T-helper 2 cell treated with Interferon-gamma antibody and Interleukin-4, amounts not matched to agents 5 μg/mL and 100 μg/mL, for 36 hours (primary cell): ENCODE measurements at places on chromosomes 4 and X.

DNA sequence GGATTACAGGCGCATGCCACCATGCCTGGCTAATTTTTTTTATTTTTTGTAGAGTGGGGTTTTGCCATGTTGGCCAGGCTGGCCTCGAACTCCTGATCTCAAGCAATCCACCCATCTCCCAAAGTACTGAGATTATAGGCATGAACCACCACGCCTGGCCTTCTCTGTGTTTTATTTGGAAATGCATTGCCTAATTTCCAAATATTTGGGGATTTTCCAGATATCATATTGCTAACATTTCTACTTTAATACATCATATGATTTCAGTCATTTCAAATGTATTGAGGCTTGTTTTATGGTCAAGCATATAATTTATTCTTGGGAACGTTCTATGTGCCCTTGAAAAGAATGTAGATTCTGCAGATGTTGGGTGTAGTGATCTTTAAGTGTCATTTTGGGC is 38.8 kb downstream of the FGF2 start:
- no peak for DNase-seq

- no peak for DNase-seq
These were observed 95.6 kb upstream of the FAM9C start for GRCh38 chrX:13140007-13140406.

- no peak for DNase-seq
These were observed 432.5 kb upstream of the FGF16 start for GRCh38 chrX:77014377-77015372.

- DNase-seq = no peak
These were observed 9.9 kb downstream of the CTSO start for GRCh38 chr4:155943605-155944291.

- no peak for DNase-seq
These were observed 19.9 kb downstream of the DCHS2 start for GRCh38 chr4:154471526-154472331.

DNA sequence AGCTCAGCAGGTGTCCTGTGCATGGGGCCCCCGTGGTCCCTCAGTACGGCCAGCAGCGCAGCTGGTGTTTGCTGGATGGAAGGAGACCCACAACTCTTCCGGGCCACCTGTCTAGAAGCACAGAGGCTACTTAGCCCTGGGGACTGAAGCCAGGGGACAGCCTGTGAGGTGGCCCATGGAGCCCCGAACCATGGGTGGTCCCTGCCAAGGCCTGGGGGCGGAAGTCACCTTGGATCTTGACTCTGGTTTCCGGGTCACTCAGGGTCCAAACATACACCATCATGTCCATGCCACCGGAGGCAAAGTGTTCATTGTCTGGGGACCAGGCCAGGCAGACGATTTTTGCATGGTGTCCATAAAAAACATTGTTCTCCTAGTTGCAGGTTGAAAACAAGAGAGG is 39.5 kb downstream of the WDR1 start:
- DNase-seq = no peak

DNA sequence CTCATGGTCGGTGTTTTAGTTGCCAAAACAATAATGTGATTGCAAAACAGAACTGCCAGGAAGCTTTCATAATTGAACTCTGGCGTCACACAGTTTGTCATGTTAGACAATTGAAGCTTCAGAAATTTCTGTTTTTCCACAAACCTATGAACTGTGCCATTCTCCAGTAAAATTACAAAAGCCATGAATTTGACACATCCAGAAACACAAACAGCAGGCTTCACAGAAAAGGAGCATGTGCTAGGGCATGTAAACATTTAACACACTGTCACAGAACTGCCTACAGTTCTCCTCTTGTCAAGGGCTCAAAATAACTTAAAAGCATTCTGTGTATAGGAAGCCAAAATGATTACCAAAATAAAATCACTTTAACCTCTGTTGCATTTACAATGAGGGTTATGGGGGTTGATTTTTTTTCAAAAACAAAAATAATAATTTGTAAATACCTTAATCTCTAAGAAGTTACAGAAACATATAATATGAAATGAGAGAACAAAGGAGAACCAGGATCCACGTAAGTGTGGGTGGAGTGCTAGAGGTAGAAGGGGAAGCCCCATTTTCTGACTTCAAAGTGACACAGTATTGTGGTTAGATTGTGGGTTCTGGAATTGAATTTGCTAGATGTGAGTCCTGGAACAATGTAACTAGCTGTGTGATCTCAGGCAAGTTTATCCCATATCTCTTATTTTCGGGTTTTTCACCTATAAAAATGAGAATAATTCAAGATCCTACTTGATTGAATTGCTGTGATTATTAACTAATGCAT is 295.0 kb downstream of the CENPC start:
- DNase-seq = no peak

- no peak for DNase-seq
These were observed 15.0 kb downstream of the CFI start for GRCh38 chr4:109786846-109787245.
